Activated CD4-positive, alpha-beta memory T cell treated with anti-CD3 and anti-CD28 coated beads for 36 hours (primary cell): ENCODE measurements at places on chromosomes 12 and 14. TPM values are rescaled to one million over a fixed set of nuclear protein-coding genes. Genes with fewer than 3 reads are reported as not detected.

- DNase-seq: no peak
Observed at GRCh38 chr12:89064151-89064550, 288.1 kb downstream of the DUSP6 start.

Gene ANO4
- total RNA-seq: not detected

- no peak for DNase-seq
Observed at GRCh38 chr14:95322651-95323050, 2.9 kb upstream of the CLMN start.

- no peak for DNase-seq
Observed at GRCh38 chr14:64758691-64759554, 54.7 kb downstream of the PLEKHG3 start.

Gene RPL10L
- not detected for total RNA-seq

DNA sequence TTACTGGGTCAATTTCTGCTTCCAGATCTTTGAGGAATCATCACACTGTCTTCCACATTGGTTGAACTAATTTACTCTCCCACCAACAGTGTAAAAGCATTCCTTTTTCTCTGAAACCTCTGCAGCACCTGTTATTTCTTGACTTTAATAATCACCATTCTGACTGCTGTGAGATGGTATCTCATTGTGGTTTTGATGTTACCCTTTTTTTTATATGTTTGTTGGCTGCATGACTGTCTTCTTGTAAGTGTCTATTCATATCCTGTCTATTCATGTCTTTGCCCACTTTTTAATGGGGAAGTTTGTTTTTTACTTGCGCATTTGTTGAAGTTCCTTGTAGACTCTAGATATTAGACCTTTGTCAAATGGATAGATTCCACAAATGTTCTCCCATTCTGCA lies 324.9 kb downstream of the NAV3 start:
- no peak for DNase-seq

- DNase-seq: no peak
Observed at GRCh38 chr14:59998564-59998963, 78.6 kb downstream of the LRRC9 start.

Gene SERPINA12
- not detected for total RNA-seq

GRCh38 chr14:95326987-95327386 lies 7.3 kb upstream of the CLMN start:
- DNase-seq: no peak

Gene PPP4R4
- total RNA-seq: 19.2 TPM

DNA sequence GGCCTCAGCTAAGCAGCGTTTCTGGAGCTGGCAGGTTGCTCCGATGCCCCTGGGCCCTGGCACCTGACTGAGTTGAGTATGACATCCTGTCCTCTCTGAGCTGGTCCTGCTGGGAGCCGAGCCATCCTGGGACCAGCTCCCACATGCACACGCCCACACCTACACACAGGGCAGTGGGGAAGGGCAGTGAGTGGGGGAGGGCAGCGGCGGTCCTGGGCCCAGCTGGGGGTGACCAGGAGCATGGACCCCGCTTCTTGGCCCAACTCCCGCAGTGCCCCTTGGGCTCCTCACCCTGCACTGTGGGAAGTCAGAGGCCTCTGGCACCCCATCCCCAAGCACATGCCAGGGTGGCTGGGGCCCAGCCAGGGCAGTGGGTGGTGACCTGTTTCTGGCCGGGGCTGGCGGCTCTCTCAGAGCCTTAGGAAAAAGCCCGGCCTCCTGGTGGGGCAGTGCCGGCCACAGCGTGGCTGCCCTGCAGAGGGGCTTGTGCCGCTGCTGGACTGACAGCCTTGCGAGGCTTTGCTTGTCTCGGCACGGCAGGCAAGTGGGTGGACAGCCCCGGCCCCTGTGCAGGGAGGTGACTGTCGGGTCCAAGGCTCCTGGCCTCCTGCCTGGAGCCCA lies 5.9 kb upstream of the CRIP2 start:
- no peak for DNase-seq

Gene BMP4
- total RNA-seq: not detected

Gene CMA1
- not detected for total RNA-seq

Gene JDP2
- 1.7 TPM for total RNA-seq

DNA sequence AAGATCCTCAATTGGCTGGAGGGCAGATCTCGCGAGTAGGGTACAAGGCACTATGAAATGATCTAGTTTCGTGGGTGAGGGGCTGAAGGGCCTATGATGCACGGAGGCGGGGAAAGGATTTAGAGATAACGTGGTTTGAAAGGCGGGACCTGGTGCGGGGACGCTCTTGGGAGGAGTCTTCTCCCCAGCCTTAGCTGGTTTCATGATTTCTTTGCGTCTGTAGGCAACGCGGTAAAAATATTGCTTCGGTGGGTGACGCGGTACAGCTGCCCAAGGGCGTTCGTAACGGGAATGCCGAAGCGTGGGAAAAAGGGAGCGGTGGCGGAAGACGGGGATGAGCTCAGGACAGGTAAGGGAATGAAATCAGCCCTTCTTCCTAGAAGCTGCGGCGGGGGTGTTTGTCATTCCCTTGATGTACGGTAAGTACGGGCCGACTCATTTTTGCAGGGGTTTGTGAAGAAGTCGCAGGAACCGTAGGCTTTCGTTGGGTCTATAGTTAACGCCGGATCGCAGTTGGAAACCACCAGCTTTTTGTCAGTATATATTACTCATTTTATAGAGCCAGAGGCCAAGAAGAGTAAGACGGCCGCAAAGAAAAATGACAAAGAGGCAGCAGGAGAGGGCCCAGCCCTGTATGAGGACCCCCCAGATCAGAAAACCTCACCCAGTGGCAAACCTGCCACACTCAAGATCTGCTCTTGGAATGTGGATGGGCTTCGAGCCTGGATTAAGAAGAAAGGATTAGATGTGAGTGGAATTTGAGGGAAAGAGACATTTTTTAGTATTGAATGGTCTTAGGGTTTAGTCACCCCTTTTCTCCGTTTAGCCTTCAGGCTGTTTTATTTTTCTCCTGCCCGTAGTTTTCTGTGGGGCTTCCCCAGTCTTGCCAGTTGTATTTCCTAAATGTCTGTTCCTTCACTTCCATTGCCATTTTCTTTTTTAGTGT lies 602 bp downstream of the APEX1 start:
- peak; percentile 70 for DNase-seq

GRCh38 chr12:11743423-11744409 lies 94.2 kb downstream of the ETV6 start:
- no peak for DNase-seq

DNA sequence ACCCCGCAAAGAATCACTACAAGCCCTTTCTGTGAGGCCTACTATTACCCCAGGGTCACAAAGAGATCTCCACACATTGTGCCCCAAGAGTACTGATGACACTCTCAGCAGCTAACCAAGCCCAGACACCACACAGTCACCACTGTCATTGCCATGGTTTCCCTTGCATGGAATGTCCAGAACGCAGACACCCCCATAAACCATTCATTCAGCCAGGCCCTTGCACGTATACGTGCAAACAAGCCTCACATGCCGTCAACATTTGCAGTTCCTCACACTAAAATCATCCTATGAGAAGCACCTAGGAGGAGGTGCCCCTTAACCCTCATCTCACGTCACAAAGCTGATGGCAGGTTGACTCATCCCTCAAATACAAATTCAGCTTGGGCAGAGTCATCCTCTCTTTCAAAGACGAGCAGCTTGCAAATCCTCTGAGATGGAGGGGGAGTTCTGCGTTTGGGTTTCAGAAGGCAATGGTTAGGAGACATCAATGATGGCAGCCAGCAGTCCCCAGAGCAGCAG lies 17.1 kb upstream of the KRT77 start:
- no peak for DNase-seq

DNA sequence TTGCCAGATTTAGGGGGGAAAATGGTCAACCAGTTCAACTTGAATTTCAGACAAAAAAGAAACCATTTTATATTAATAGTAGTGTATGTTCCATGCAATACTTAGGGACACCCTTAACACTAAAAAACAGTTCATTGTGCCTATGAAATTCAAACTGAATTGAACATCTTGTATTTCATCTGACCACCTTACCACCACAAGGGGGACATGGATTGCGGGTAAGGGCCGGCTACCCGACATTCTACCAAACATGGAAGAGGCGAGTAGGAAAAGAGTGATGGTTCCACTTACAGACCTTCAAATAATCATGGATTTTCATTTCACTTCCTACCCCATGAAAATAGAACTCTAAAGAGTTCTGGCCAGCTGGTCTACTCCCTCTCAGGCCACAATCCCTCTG lies 10.3 kb upstream of the STK38L start:
- no peak for DNase-seq

DNA sequence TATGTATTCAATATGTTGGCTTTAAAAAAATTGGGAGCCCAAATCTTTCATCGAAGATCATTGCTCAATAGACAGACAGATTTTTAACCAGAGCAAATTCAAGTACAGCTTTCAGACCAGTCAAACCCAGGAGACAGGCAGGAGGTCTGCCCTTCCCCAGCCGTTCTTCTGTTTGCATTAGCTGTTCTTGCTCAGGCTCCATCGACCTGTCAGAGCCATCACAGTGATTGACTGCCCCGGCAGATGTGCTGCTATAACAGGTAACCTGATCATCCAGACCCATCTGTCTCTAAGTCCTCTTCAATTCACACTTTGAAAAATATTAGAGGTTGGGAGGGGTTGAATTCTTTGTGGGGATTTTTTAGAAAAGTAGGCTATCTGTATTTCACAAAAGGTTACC lies 453.5 kb downstream of the FOXG1 start:
- no peak for DNase-seq

Gene ERBB3
- 0.86 TPM for total RNA-seq

GRCh38 chr14:99925471-99925870 lies 132.3 kb downstream of the EML1 start:
- DNase-seq: no peak

Gene GRIP1
- 0.95 TPM for total RNA-seq

DNA sequence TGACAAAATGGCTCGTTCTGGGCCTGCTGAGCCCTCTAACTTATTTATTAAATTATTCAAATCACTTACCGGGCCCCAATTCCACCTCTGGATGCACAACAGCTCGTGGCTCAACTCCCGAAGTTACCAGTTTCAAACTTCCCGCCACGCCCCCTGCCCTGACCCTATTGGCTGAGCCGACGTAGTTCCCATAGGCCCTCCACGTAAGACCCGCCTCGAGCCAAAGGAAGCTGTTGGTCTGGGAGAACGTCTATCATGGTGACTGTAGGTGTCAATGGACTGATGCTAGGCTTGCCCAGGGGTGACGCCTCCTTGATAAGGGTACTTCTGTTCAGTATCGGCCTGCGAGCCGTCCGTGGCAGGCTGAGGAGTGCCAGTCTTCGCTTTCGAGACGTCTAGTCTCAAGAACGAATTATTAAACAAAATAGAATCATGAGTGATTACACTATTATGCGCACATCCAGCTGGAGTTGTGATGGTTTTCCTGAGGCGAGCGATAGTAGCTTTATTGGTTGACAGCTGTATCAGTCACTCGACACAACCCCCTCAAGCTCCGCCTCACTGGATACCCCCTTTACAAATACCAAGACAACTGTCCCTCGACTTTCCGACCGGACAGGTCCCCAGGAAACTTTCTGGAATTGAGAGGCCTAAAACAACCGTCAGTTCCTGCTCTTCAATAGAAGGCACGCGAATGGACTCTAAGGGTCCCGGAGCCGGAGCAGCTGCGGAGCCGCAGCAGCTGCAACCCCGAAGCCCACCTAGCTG lies at the start of gene CDCA3:
Gene CDCA3, minus strand, starts transcription at position 134 of the 768 bp plus-strand sequence. CDS start 334 bp downstream, outside the sequence.
- peak; percentile 97 for DNase-seq

- DNase-seq: no peak
Observed at GRCh38 chr12:107622001-107622400, 63.6 kb upstream of the PWP1 start.

DNA sequence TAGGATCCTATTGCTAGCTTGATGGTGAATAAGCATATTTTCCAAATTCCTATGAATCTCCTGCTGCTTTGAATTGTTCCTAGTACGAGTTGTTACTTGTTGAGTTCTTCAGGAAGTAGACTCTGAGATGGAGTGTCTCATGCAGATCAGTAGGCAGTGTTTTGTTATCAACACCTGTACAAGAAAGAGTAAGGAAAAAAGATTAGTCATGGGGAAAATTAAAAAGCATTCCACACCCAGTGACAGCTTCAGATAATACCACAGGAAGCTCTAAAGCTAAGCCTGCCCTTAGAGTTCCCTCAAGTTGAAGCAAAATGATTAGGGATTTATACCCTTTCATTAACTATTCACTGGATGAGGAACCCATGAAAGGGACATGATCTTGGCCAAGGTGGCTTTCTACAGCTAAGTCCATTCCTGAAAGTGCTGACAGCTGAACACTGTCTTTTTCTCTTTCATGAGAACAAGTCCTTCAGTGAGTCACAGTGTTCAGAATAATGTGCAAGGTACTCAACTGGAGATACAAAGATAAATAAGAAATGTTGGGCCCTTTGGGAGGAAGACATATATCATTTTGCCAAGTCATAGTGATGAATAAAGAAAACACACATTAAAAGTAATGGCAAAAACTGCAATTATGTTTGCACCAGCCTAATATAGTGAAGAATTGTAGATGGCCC lies 49.1 kb downstream of the CCER1 start:
- no peak for DNase-seq

Gene ARHGDIB
- 640 TPM for total RNA-seq

DNA sequence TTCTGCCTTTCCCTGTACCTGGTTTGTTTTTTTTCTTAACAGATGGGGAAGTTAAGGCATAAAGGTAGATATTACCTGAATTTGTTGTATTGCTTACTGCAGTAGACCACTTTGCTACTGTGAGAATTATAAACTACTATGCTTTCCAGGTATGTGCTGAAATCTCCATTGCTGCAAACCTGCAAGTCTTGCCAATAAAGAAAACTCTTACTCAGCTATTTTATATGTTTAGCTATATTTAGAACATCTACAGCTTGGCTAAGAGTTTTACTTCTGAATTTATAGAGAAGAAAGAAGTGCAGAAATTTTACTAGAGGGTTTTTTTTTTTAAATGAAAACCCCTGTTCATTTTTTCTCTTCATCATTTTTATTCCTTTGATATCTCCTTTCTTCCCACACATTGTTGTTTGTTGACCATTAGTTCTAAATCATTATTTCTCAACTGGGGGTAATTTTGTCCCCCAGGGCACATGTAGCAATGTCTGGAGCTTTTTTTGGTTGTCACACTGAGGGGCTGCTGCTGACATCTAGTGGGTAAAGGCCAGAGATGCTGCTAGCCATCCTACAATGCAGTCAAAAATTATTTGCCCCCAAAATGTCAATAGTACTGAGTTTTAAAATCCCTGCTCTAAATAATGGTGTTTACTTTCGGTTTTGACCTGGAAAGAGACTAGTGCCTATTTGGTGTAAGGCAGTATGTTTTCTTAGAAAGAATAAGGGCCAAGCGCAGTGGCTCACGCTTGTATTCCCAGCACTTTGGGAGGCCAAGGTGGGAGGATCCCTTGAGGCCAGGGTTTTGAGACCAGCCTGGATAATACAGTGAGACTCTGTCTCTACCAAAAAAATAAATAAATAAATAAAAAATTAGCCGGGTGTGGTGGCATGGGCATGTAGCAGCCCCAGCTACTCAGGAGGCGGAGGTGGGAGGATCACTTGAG lies 48.6 kb downstream of the PCNX1 start:
- peak; percentile 57 for DNase-seq
